ENCODE measurements at places on chromosomes 1 and 21.

- no peak for DNase-seq
Measured at GRCh38 chr1:4447778-4448420, 206.5 kb upstream of the AJAP1 start.

DNA sequence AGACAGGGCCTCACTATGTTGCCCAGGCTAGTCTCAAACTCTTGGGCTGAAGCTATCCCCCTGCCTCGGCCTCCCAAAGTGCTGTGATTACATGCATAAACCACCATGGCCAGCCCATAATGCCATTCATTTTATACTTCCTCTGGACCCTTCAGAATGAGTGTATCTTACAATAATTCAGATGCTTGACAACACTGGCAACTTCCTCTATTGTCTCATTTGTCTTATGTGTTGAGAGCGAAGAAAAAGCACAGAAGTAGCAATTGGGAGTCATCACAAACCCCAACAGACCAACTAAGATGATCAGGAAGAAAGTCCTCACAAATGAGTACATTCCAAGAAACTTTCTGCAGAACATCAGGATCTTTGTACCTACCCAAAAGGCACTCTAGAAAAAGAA, 191.9 kb downstream of the RERE start:
- no peak for DNase-seq

GRCh38 chr1:9615316-9616063, 26.8 kb downstream of the TMEM201 start:
- peak; percentile 72 for DNase-seq

DNA sequence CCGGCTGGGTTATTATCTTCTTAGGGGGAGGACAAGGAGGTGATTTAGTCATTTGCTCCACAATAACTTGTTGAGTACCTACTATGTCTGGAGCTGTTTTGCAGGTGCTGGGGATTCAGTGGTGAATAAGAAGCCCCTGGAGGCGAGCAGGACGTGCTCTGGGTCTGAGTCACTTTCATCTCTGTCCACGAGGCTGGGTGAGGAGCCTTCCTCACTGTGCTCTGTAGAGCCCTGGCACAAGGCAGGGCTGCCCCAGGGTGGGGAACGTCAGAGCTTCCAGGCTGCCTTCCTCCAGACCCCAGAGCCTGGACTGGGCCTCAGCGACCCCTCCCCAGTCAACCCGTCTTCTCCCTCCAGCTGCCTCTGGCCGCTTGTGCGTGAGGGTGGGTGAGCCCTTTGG, 2.5 kb upstream of the PADI6 start:
- DNase-seq, result no peak

DNA sequence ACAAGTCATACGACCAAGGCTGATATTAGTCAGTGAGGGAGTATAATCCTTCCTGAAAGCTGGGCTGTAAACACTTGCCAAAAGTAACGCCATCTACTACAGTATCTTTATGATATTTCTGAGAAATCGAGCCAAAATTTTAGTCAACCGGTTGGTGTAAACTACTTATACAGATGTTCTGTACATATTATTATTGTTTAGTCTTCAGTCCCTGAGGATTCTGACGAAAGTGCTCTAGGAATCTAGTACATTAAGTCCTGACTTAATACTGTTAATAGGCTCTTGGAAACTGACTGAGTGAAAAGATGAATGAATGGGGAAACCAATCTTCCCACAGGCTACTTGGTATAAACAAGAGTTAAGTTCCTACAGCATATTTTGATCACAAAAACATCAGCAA, 274.3 kb downstream of the USP25 start:
- no peak for DNase-seq

DNA sequence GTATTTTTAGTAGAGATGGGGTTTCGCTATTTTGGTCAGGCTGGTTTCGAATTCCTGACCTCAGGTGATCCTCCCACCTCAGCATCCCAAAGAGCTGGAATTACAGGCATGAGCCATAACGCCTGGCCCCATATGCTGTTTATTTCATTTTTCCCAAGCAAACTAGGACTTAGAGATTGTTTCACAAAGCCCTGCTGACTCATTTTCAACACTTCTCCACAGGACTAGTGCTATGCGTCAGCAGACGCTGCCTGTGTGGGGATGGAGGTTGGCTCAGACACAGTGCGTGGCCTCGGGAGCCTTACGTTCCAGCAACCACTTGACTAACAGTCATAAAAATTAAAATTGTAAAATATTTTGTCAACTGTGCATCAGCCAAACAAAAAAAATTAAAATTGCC, 22.7 kb downstream of the PKNOX1 start:
- no peak for DNase-seq
